ENCODE measurements at places on chromosomes 6 and 20.

GRCh38 chr6:35718375-35718736, 18.5 kb upstream of the ARMC12 start:
- DNase-seq = no peak

- DNase-seq = no peak
Measured at GRCh38 chr6:100217225-100218012, 223.4 kb upstream of the MCHR2 start.

DNA sequence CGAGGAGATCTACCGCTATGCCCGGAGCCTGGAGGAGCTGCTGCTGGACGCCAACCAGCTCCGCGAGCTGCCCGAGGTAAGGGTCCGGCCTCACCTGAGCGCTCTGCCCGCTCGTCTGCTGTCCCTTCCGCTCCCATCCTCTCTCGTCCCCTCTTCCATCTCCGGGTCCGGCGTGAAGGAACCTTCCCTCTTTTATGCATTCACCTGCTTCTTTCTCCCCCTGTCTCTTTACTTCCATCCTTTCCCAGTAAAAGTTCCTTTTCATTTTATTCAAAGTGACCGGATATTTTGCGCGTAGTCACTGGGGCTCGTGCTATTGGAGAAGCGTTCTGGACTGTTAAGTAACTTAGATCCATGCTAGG, 516 bp downstream of the LRRC1 start:
- DNase-seq = peak; percentile 49

DNA sequence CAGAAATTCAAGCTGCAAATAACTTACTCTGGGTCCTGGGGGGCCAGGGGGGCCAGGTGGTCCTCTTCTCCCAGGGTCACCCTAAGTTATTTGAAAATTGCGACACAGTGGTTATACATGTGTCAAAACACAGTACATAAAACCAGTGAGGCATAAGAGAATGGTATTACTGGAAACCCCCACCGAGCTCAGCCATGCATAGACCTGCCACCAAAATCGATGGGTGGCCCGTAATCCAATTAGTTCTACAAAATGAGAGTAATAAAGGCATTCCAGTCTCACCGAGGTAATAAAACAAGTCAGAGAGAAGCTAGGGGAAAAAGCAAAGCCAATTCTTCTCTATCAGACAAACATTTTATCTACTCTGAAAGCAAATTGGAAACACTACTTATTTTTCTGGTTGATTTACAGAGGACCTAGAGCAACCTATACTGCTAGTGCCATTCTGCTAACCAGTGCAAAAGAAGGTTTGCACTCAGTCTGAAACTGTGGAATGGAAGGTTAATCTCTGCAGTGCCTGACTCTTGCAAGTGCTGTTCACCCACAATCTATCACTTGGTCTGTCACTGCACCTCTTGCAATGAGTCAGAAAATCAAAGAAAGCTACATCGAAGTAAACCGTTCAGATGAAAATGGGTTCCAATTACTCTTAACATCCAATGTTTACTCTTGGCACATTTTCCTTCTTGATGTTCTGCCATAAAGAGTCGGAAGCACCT, 32.4 kb downstream of the COL9A1 start:
- no peak for DNase-seq

- DNase-seq = no peak
Measured at GRCh38 chr6:113522376-113522775, 334.8 kb upstream of the MARCKS start.

- no peak for DNase-seq
Measured at GRCh38 chr6:88561034-88561953, 395.1 kb upstream of the CNR1 start.

- no peak for DNase-seq
Measured at GRCh38 chr20:59006167-59006863, 739 bp downstream of the CTSZ start.

DNA sequence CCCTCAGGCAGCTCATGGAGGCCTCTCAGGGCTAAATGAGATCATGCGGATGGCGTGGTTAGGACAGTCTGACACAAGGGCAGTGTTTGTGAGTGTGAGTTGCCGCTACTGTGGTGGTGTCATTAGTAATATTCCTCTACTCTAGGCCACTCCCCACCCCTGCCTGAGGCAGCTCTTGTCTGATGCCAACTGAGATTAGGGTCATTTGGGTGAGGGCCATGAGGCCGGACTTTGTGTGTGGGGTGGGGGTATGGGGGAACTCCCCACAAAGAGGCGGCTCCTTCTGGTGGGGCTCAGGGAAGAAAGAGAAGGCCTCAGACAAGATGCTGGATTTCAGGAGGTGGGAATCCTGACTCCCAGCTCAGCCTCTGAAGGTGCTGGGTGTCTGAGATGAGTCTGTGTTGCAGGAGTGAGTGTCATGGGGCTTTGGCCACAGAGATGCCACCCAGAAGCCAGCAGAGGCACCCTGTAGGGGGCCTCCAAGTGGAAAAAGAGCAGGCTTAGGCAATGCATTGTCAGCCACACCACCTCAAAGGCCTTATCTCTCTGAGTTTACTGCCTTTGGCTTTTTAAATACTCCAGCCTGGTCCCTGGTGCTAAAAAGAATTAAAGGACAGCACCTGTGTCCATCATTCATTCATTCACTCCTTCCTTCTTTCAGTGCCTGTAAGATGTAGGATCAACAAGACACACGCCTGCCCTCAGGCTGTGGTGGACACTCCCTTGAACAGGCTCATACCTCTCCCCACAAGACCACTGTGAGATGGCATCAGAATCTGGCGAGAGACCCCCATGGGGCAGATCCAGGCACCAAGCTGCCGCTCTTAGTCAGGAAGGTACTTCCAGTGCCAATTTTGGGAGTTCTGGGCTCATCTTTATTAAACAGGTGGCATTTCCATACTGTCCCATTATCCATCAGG, 175.2 kb downstream of the MRPL14 start:
- DNase-seq = no peak

GRCh38 chr6:35487658-35488516, 9.0 kb downstream of the TEAD3 start:
- no peak for DNase-seq

DNA sequence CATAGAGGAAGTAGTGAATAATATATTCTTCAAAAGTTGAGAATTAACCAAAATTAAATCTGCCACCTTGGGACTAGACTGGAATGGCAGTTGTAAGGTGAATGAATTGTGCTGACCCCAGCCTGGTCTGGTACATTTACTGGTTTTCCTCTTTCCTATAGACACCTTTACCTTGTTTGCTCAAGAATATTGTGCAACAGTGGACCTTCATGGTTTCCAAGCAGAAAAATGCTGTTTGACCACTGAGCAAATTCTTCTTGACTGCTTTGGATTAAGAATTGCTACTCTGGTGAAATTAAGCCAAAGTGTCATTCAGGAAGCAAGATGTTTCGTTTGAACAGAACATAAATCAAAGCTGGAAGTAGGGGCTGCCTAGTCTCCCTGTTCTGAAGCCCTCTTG, 156.6 kb upstream of the TAB2 start:
- no peak for DNase-seq

DNA sequence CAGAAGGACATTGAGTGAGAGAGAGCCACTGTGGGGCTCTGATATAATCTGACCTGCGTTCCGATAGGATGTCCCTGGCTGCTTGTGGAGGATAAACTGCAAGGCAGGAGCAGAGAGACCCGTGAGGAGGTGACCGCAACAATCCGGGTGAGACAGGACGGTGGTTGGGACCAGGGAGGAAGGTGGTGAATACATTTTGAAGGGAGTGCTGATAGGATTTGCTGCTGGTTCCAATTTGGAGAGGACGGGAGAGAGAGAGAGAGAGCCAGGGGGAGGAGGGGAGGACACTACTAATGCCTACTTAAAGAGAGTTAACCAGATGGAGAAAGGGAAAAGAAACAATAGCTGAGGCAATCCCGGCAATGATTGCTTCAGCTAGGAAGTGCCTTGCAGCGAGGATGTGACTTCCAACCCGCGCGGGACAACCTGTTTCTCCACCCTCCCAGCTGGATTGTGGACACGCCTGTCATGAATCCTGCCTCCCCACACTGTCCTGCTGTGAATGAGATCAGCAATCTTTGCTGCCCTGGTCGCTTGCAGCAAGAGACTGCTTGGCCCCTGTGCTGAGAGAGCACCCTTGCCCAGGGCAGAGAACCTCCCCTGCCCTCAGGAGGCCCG, 199.0 kb upstream of the KCNG1 start:
- peak; percentile 31 for DNase-seq

- DNase-seq = no peak
Measured at GRCh38 chr6:54097753-54098152, 13.5 kb upstream of the MLIP start.

Data from NCI-H345 (cell line).